Stimulated activated CD8-positive, alpha-beta memory T cell treated with anti-CD3 and anti-CD28 coated beads, Interleukin-7, amount 100 ng/mL, for 4 hours (primary cell): ENCODE measurements at places on chromosomes 12 and 14.

GRCh38 chr12:81441629-81442028 is 317.5 kb downstream of the PPFIA2 start:
- no peak for DNase-seq

GRCh38 chr14:89378119-89378518 is 38.9 kb downstream of the FOXN3 start:
- no peak for DNase-seq

- no peak for DNase-seq
Measured at GRCh38 chr14:91380610-91381371, 36.8 kb downstream of the CCDC88C start.

- DNase-seq, result no peak
Measured at GRCh38 chr14:50658203-50658602, 9.9 kb downstream of the SAV1 start.

DNA sequence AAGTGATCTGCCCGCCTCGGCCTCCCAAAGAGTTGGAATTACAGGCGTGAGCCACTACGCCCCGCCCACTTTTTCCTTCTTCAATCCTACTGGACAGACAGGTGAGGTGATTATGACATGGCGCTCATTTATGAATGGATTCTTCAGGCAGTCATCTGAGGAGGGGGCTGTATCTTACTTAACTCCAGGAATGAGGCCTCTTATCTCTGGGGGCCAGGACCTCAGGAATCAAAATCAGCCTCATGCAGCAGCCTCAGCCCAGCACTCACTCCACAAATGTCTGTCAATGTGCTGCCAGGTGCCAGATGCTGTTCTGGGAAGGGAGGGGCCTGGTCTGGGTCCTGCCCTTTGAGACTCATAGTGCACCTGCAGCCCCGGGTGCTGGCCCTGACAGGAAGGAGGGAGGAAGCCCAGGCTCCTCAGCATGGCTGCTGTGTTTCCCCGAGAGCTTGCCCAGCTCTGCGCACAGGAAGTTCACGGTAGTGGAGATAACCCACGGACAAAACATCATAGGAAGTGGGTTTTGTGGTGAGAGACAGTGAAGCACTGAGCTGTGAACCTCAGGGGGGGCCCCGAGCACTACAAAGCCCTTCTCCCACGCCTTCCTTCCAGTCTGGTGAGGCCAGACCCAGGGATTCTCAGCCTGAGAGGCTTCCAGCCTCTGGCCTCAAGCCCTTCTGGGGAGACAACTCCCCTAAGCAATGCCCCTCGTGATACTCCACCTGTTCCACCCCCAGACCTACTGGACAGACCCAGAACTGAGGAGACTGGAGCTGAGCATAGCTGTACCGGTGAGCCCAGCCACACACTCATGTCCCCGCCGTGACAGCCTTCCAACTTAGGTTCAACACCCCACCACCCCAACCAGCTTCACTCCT is 22.3 kb downstream of the GALNT6 start:
- peak; percentile 83 for DNase-seq

- no peak for DNase-seq
Measured at GRCh38 chr12:3409662-3410061, 81.3 kb upstream of the PRMT8 start.

DNA sequence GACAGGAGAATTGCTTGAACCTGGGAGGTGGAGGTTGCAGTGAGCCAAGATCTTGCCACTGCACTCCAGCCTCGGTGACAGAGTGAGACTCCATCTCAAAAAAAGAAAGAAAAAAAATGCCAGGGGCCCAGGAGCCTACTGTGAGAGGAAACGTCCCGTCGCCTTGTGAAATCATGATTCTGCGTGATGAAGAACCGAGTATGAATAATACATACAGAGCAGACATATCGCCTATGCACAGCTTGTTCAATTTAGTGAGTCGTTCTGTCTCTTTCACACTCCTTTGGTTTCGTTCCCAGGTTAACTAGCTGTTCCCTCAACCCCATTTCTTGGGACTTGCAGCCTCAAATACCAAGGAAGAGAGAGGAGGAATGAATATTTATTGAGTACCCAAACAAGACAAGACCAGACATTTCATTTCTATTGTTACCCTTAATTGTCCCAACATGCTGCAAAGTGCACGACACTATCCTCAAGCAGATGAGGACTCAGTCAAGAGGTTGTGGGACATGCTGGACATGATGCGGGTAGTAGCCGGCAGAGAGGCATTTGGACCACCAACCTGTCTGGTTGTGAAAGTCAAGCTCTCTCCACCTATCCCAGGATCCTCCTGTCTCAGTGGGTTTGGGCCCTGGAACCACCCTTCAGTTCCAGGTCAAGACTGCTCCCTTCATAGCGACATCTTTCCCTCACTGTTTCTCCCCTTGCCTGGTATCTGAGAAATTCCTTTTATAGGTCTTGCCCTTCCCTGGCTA is 8.6 kb upstream of the CD27 start:
- DNase-seq, result no peak

DNA sequence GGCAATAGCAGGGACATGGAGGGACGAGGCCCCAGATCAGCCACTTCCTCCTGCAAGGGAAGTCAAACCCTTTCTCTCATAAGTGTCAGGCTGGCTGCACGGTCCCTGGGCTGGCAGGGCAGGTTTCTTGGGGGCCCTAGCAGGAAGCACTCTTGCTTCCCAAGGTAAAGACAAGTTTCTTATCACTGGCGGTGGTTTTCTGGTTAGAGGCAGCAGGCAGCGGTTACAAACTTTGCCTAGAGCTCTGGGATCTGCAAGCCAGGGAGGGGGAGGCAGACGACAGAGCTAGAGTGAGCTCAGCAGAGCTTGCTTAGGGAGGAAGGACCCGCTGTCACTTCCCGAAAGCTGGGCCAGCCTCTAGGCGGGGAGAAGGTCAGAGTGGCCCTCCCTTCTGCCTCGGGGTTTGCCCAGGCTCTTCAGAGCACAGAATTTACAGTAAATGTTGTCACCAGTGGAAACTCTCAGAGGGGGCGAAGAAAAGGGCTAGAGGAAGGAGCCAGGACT is 20.4 kb downstream of the BATF start:
- DNase-seq, result peak; percentile 83

GRCh38 chr12:75564398-75564797 is 53.0 kb upstream of the KRR1 start:
- no peak for DNase-seq

GRCh38 chr14:21033133-21033698 is 1.4 kb downstream of the RNASE13 start:
- no peak for DNase-seq

- DNase-seq, result no peak
Measured at GRCh38 chr12:47838286-47838931, 18.7 kb upstream of the HDAC7 start.

DNA sequence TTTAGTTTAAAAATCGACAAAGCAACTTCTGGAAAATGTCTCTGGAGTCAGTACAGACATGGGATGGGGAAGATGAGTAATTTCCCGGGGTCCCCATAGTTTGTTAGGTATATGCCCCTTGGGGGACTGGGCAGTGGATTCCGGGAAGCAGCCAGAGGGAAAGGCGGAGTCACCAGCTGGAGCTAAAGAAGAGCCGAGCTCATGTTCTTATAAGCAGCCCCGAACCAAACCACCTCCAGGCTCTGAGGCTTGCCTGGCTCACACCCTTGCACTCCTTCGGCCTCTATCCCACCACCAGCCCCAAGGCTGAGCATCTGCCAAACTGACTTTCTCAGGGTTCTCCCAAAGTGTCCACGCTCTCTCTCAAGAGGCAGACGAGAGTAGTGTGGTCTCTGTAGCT is 117.8 kb downstream of the PAH start:
- DNase-seq, result no peak

DNA sequence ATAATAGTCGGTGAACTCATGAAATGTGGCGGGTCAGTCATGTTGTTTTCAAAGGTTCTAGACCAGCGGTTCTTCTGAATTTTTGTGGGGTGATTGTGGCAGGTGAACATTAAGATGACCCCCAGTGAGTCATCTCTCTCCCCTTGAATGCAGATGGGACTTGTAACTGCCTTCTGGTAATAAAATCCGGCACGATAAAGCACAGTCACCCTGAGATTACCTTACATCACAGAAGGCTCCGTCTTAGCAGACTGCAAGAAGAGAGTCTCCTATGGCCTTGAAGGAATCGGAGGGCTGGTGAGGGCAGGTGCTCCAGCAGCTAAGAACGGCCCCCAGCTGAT is 189.6 kb downstream of the FOXN3 start:
- no peak for DNase-seq

- no peak for DNase-seq
Measured at GRCh38 chr14:32572867-32573150, 243.7 kb downstream of the AKAP6 start.

DNA sequence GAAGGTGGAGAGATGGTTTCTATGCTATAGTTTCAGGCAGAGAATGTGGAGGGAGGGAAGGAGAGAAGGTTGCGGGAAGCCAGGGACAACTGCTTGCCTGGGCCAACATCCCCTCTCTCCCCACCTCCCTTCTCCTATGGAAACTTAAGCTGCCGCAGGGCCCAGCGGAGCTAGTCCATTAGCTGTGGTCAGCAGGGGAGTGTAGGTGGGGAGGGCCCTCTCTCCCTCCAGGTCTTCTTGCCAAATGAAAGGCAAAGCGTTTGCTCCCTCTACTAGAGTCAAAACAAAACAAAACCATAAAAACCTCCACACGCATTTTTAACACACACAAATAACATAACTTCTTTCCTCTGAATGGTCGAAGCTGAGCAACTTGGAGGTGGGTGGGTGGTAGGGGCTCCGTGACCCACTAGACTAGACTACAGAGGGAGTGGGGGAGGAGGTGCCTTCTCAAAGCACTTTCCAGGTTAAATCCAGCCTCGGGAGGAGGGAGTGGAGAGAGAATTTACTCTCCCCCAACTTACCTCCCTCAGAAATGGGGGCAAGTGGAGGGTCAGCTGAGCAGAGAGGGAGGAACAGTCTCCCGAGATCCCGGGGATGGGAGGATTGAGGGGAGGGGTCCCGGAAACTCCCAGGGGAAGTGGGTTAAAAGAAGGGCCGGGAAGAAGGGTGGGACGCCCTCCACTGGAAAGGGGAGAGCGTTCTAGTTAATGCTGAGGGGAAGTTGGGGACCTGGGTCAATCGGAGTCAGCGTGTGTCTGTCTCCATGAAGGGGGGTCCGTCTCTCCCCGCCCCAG is 4.6 kb upstream of the CACNB3 start:
- DNase-seq, result no peak

- DNase-seq, result no peak
Measured at GRCh38 chr14:56247495-56248200, 129.4 kb downstream of the PELI2 start.

DNA sequence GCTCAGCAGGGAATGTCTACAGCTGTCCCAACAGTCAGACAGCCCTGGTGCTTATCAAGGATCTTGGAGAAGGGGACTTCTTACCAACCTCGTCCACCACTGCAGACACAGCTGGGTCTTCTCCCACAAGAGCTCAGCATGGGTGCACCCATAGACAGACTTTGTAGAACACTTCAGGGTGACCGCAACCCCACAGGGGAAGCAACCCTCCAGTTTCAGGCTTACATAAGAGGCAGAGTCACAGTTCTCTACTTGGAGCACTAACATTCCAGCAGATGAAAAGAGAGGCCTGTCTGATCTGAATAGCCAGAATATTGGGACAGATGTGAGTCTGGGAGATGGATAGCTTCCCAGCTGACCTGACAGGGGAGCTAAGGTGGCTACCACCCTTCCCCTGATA is 3.5 kb upstream of the CLEC1A start:
- DNase-seq, result no peak

DNA sequence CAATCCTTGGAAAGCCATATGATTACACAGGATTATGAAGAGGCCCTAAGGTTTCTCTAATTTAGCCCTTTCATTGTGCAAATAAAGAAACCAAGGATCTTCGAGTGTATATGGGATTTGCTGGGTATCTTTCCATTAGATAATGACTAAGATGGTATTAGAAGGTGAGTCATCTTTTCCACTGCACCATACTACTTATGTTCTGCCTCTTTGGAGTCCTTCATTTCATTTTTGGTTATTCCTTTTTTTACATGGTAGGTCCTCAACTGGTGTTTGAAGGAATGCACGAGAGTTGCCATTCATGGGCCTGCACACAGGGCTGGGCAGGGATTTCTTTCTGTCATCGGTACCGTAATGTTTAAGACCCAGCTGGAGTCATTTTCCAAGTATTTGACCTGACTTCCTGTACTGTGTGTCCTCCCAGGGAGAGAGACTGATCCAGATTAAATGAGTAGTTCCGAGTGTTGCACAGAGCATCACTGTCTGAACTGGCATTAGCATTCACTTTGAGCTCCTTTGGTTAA is 85.7 kb downstream of the BORCS5 start:
- no peak for DNase-seq

DNA sequence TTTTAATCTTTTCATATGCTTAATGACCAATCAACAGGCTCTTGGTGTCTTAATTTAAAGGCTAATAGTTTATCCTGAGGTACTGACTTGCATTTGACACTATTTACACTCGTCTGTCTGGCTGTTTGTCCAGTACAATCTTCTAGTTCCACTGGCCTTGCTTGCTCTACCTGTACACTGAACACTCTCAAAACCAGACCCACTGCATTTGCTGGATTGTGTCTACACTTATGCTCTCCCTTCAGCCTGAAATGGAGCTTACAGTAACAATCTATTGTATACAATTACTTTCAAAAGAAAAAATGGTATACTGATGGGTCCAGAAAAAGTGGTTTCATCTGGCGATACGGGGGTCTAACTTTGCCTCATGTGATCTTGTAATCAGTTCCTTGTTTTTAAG is 2.3 kb upstream of the ACSS3 start:
- DNase-seq, result no peak

DNA sequence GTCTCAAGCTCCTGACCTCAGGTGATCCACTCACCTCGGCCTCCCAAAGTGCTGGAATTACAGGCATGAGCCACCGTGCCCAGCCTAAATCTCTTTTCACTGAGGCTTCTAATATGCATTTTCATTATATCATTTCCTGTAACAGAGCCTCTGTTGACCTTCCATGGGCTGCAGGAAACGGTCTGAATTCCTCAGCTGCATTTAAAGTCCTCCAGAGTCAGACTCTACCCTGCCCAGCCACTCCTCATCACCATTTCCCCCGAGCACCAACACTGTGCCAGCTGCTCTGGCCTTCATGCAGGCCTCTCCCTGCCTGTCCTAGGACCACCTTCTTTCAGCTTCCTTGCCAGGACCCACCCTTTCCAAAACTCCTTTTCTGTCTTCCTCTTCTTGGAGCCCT is 9.8 kb upstream of the NFKBIA start:
- no peak for DNase-seq
